Fibroblast of villous mesenchyme (primary cell): ENCODE measurements at places on chromosomes 11 and 22.
A peak's percentile ranks its signal among the peaks of the same experiment; 100 is the strongest.

- no peak for DNase-seq
Measured at GRCh38 chr11:92653454-92653853, 316.0 kb upstream of the MTNR1B start.

- DNase-seq: no peak
Measured at GRCh38 chr22:19819911-19820879, 34.5 kb downstream of the GNB1L start.

GRCh38 chr22:48722661-48723060, 1105.0 kb downstream of the BRD1 start:
- no peak for DNase-seq

- DNase-seq: no peak
Measured at GRCh38 chr11:82945682-82946081, 44.1 kb downstream of the DDIAS start.

DNA sequence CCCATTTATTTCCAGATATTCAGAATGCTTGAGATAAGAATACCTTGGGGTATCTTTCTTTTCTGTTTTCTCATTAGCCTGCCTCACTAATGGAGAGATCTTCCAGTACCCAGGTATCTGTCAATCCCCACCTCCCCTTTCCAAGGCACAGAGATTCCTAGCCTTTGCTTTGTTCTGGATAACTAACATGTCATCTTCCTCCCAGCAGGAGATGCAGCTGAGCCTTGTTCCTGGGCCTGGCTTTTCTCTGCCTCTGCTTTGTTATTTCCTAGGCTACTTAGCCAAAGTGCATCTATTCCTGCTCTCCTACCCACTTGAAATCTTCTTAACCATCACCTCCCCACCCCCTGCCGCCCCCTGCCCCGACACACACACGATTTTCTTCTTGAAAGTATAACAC, 297.1 kb downstream of the NELL1 start:
- no peak for DNase-seq

GRCh38 chr11:77409046-77409445, 64.8 kb downstream of the PAK1 start:
- no peak for DNase-seq

DNA sequence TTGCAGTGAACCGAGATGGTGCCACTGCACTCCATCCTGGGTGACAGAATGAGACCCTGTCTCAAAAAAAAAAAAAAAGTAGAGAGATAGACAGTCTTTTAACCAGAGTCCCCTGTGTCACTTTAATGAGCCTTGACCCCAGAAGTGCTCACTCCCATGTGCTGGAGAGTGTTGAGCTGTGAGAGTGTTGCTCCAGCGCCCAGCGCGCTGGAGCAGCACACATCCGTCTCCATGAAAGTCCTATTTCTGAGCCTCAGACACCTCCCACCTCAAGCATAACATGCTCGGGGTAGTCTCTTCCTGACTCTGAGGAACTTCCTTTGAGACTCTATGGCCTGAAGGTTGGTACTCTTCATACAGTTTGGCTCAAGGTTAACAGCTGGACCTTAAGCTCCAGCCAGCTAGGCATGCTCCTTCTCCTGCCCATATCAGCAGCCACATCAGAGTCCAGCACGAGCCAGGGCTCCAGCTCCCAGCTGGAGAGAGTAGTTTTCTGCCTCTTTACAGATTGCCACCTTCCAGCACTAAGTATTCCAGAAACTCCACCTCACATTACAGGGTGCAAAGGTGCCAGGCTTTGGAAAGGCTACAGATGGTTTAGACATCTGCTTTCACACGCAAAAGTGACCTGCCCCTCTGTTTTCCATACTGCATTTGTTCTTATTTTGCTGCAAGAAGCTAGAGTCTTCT, 29.4 kb upstream of the UBASH3B start:
- DNase-seq: no peak

GRCh38 chr11:93668171-93668570, 6.7 kb downstream of the CEP295 start:
- DNase-seq: peak; percentile 33

GRCh38 chr22:44305888-44306287, 6.9 kb downstream of the SHISAL1 start:
- DNase-seq: peak; percentile 46

DNA sequence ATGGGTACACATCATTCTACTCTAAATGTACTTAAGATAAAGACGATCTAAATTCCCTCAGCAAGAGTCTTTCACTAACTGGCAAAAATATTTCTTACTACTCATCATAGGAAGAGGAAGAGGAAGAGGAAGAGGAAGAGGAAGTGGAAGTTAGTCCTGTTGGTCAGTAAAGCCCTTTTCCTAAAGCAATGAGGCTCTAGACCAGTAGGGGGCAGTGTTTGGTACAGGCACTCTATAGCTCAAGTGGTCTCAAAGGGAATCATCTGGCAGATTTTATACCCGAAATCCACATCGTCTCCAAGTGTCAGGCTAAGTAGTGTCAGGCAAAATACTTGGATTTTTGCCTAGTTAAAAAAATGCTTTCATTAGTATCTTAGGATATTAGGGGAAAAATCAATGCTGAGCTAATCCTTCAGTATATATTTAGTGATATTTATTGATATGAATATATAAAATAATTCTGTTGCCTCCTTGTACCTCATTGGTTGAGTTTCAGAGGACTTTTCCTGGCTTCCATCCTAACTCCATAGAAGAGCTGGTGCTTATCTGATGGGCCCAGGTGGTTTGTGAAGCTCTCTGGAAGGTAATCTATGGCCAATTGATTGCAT, 7.7 kb downstream of the BLID start:
- peak; percentile 51 for DNase-seq

DNA sequence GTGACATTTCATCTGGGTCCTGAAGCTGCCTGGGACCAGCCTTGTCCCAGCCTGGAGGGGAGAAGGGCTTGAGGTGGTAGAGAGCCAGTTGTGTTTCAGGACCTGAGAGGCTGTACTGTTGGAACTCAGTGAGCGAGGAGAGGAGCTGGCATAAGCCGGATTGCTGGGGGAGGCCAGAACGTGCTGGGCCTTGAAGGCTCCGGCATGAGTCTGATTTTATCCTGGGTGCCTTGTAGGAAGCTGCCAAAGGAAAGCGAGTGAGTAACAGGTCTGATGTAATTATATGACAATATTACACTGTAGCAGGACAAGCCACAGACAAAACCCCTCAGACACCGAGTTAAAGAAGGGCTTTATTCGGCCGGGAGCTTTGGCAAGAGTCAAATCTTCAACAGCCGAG, 17.2 kb downstream of the AP2A2 start:
- peak; percentile 38 for DNase-seq

- DNase-seq: no peak
Measured at GRCh38 chr11:27305751-27306150, 57.3 kb downstream of the CCDC34 start.

DNA sequence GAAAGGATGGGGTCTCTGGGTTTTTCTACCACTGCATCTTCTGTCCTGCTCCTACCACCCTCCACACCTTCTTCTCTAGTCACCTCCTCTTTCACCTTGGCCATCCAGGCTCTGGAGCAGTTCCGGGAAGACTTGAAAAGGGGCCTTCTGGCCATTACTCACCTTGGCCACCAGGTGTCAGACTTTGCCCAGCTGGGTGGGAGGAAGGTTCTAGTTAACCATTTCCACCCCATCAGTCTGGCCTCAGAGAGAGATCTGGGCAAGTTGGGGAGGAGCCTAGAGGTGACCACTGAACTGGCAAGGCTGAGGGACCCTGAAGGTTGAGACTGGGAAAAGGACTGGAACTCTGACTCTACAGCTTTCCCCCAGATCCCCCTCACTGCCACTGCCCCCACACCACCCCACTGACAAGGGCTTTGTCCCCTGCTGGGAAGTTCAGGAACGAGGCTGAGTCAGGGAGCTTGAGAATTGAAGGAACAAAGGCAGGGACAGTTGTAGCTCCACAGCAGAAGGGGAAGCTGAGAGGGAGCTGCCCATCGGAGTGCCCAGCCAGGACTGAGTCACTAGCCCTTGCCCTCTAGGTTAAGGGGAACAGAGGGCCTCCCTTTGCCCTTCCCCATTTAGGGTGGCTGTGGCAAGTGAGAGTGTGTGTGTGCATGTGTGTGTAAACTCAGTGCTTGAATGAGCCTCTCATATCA, 3.7 kb upstream of the POLD4 start:
- DNase-seq: peak; percentile 83

GRCh38 chr11:78796956-78797355, 222.3 kb upstream of the NARS2 start:
- DNase-seq: peak; percentile 93

DNA sequence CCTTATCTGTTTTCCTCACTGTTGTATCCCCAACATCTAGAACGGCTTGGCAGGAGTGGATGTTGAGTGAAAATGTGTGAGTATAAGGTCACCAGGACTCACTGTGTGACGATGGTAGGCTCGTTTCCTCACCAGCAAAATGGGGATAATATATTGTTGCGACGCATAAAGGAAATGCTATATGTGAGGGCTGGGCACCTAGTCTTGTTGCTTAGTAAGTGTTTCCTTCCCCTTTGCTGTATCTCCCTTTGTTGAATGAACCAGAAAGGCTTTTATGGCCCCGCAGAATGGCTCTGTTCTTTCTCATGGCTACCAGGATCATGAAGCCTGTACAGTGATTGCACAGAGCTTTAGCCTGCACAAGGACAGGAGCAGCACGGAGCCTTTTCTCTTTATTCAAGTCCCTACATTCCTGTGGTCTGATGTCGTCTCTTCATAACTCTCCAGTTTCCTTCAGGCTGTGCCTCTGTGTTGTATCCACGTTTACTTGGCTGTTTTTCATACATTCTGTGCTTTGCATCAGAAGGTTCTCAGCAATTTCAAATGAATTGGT, 5.4 kb downstream of the TNRC6B start:
- DNase-seq: peak; percentile 96

DNA sequence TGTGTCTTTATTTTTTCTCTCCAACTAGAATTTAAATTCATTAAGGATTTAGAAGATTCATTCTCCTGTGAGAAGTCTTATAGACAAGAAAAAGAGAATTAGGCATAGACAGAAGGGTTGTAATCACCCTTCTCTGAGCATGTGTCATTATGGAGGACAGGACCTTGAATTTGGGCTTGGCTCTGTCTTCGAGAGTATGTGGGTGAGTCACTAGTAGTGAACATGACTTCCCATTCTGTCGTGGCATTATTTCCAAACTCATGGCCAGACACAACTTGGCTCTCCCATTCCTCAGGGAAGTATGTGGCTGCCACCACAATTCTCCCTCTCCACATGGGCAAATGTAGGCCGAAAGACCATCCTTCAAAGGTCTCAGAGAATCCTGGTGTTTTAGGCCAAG, 14.3 kb upstream of the ANKK1 start:
- peak; percentile 23 for DNase-seq

- no peak for DNase-seq
Measured at GRCh38 chr11:111941963-111942362, 4.8 kb downstream of the DIXDC1 start.

- DNase-seq: peak; percentile 93
Measured at GRCh38 chr11:69352715-69353319, 58.9 kb downstream of the MYEOV start.

DNA sequence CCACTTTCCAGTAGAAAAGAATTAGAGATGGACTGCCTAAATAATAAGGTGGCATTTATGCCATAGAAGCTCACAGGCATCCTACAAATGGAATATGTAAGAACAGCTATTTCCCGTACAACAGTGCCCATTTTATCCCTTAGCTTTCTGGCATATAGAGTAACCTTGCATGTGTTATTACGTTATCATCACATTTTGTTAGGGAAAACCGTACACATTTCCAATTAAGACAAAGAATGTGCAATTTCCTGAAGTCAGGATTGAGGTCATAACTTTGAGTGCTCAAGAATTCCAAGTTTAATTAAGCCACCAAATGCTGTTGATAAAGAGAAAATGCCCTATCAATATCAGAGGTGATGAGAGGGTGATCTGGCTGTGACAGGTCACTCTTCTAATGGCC, 58.9 kb downstream of the LDLRAD3 start:
- DNase-seq: no peak

DNA sequence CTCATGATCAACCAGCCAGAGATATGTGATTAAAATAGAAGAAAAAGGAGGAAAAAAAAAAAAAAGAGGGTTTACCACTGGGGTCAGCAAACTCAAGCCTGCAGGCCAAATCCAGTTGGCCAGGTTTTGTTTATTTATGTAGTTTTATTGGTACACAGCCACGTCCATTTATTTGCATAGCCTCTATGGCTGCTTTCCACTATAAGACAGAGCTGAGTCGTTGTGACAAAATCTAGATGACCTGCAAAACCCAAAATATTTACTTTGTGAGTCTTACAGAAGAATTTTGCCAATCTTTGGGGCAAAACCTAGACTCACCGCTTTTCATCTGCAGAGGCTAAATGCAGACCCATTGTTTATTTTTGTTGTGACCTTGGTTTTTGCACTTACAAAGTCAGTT, 87.1 kb downstream of the TENM4 start:
- no peak for DNase-seq
